Activated CD4-positive, alpha-beta T cell treated with anti-CD3 and anti-CD28 coated beads, Interleukin-2, amount 50 U/mL, for 24 hours (primary cell): ENCODE measurements at places on chromosomes 4 and X.

GRCh38 chrX:13483773-13484172 is 85.6 kb upstream of the EGFL6 start:
- no peak for DNase-seq

DNA sequence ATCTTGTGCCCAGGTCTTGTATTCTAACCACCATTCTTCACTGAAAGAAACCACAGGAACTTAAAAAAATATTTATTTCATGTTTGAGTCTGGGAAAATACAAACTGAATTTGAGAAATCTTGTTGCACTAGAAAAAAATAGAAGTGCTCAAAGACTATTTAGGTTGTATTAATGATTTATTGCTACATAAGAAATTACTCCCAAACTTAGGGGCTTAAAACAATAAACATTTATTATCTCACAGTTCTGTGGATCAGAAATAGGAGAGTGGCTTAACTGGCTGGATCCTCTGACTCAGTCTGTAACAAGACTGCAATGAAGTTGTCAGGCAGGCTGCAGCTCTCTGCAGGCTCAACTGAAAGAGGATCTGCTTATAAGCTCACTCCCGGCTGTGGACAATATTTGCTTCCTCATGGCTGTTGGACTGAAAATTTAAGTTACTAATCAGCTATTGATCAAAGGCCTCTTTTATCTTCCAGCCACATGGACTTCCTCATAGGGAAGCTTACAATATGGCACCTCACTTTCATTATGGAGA is 295.4 kb upstream of the FAM241A start:
- DNase-seq = no peak

DNA sequence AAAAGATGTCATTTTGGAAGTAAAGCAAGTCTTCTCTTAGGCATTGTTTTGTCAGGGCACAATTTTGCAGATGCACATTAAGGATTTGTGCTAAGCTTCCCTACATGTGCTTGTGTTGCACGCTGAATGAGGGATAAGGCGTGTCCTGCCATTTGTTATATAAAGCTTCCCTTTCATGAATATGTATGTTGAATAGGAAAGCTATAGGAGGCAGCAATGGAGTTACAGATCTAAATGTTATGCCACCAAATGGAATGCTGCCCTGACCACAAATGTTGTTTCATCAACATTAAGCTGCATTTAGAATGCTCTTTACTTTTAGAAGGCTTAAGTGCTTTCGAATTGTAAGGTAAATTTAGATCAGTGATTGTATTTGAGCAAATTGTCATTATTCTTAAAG is 20.9 kb downstream of the SGMS2 start:
- DNase-seq = no peak

DNA sequence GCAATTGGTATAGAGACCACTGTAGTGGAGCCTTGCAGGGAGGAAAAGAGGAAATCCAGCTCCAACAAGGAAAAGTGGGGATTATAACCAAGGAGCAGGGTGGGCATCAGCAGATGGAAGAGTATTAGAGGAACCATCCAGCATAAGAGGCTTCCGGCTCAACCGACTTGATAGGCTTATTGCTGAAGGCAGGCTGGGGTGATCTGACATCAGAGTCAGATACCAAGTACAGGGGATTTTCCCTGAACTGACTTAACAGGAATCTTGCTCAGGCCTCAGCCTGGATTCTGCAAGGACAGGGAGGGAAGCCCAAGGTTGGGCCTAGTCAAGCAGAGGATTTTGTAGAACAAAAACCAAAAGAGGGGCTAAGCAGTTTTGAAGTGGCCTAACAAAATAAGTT is 129.6 kb downstream of the DCLK2 start:
- DNase-seq = no peak

- no peak for DNase-seq
Measured at GRCh38 chrX:134760650-134761049, 102.4 kb upstream of the PLAC1 start.

GRCh38 chrX:20633451-20633850 is 366.7 kb upstream of the RPS6KA3 start:
- DNase-seq = no peak

DNA sequence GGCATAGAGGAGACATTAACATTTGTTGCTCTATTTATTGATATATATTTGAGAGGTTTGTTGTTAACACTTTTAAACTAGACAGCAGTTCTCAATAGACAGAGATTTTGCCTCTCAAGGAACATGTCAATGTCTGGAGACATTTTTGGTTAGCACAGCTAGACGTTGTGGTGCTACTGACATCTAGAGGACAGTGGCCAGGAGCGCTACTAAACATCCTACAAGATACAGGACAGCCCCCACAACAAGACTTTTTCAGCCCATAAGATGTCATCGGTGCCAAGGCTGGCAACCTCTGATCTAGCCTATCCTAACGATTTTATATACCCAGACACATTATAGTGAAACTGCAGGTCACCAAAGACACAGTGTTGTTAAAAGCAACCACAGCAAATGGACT is 18.4 kb upstream of the CTSO start:
- no peak for DNase-seq

DNA sequence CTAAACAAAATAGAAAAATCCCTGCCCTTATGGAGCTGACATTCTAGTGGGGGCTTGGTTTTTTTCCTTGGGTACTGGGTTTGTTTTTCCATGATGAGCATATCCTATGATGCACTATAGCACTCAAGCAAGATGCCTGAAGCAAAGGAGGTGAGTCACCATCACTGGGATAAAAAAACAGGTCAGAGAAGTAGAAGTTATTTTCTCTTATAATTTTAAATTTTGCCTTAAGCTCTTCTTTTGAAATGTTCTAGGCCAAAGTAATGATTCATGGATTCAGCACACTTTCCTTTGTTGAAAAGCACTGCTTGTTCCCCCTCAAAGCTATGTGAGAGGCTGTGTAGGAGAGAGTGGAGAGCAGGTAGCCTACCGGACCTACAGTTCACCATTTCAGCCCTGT is 15.2 kb upstream of the CXCL2 start:
- no peak for DNase-seq

DNA sequence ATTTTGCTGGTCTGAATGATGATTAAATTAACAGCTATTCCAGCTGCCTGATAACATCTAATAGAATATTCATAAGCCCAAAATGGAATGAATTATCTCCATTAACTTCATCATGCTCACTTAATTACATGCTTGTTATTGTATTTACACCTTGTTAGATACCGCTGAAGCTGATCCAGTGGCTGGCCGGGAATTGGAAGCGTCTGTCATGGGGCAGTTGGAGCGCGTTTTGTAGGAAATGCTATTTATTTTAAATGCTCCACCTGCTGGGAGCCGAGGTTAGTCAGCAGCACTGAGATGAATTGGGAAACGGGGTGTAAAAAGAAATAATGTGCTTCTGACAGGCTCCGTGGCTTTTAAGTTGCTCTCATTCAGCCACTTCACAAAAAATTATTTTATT is 25.2 kb downstream of the ARX start:
- no peak for DNase-seq

DNA sequence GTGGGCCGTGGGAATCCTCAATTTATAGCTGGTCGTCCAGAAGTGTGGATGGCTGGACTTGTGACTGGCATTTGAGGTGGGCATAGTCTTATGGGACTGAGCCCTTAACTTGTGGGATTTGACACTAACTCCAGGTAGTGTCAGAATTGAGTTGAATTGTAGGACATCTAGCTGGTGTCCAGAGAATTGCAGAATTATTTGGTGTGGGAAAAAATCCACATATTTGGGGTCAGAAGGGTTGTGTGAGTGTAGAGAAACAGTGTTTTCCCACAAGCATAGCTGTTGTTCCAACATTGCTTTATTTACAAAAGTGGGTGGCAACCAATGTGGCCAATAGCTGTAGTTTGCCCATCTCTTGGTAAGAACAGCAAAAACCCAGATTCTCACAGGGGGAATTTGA is 91.3 kb downstream of the MOSPD2 start:
- no peak for DNase-seq

- DNase-seq = no peak
Measured at GRCh38 chrX:5307416-5307815, 921.3 kb downstream of the NLGN4X start.

DNA sequence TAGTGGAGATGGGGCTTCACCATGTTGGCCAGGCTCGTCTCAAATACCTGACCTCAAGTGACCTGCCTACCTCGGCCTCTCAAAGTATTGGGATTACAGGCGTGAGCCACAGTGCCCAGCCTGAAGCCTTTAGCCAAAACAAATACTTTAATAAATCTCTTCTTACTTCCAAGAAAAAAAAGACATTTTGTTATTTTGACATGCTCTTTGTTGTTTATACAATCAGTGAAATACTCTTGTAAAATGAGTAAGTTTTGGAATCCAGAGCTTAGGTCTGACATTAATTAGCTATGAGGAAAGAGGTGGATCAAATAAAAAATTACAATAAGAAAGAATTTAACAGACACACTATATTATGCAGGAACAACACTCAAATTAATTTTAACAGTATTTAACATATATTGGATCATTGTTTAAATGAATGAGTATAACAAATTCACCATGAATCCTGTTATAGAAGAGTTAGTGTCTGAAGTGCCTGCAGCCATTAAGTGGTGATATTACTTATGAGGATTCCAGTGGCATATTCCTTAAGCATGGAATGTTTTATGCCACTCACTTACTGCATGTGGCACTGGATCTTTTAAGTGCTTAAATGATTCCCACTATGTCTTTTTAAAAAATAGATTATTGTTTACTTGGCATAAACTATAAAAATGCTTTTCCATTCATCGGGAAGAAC is 260.1 kb upstream of the GIMD1 start:
- no peak for DNase-seq

DNA sequence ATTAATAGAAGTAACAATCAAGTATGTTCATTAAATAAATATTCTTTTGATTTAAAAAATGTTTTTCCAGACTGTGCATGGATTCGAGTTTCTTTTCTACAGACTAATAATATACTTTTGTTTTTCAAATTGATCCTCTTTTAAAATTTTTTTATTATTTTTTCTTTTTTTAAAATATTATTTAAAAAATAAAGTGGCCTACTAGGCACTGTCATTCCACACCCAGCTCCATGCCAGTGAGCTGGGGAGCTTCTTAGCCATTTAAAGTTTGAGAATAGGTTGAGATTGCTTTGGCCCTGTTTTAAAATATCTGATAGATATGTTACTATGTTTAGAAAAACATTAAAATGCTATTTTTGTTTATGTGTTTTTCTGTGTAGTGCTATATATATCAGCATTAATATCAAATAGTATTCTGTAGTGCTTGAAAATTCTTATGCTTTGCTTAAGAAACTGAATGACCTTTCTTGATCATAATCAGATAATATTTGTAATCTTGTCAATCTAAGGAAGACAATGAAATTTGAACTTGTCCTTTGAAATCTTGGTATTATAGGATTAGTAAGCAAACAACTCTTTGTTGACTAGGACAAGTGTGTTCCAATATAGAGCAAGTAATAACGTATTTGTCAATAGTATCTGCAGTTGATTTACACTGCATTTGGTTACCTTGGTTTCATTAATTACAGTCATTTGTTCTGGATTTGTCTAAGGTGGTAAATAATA is 12.6 kb downstream of the PCDH10 start:
- no peak for DNase-seq

DNA sequence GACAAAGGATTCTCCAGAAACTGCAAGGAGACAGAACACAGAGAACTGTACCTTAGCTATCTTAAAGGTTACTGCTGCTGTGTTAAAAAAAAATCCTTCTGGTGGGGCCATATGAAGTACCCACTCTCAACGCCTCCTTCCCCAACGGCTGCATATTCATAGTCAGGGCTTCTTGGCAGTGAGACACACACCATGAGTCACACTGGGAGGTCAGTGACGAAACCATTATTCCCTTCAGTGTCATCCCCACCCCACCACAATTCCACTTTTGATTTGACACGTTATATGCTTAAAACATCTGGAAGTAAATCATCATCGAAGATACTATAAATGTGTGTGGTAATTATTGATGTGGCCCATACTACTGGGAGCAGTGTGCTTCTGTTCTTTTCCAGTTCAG is 271.5 kb downstream of the LDB2 start:
- no peak for DNase-seq

GRCh38 chr4:80732010-80732409 is 298.5 kb upstream of the BMP3 start:
- no peak for DNase-seq

DNA sequence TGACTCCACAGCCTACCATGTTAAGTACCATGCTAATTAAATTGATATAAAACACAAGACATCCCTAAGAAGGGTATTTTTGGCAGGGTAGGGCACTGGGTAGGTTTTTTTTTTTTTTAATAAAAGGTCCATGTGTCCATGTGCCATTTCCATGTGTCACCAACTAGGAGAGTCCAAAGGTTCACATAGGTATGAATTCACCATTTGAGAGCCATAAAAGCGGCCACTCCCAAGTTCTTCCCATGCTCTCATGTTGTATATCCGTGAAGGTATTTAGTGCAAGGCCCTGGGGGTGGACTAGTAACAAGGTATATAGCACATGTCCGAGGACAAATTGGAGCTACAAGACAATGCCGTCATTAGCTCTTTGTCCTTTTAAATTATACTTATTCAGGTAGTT is 107.3 kb downstream of the PDE5A start:
- no peak for DNase-seq

DNA sequence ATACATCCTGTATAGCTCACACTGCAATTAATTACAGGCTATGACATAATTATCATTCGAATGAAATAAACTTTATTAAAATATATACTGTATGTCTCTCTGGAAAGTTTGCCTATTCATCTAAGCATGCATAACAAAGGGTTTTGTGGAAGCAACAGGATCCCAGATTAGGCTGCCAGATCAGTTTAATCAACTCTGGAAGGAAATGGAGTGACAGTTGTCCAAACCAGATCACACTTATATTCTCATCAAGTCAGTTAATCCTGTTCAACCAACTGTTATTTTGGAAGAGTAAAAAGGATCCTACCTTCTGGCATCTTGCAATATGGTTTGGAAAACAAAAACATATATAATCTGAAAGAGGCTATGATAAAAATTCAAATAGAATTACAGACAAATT is 312.2 kb downstream of the FAT4 start:
- DNase-seq = no peak

- DNase-seq = no peak
Measured at GRCh38 chrX:148380107-148380506, 120.3 kb upstream of the AFF2 start.

DNA sequence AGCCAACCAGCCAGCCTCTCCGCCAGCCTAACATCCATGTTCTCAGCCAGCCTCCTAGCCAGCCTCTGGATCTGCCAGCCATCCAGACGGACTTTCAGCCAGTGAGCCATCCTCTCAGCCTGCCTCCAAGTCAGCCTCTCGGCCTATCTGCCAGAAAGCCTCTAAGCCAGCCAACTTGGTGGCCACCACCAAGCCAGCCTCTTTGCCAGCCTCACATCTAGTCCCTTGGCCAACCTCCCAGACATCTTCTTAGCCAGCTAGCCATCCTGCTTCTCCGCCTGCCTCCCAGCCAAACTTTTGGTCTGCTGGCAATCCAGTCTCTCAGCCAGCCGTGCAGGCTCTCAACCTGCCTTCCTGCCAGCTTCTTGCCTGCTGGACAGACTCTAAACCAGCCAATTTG is 16.4 kb upstream of the ARAP2 start:
- no peak for DNase-seq
